ENCODE measurements at places on chromosomes 1 and 21.

GRCh38 chr1:172818841-172819527, 160.1 kb downstream of the FASLG start:
- DNase-seq = no peak

- DNase-seq = no peak
Measured at GRCh38 chr1:60797351-60797750, 285.0 kb upstream of the NFIA start.

DNA sequence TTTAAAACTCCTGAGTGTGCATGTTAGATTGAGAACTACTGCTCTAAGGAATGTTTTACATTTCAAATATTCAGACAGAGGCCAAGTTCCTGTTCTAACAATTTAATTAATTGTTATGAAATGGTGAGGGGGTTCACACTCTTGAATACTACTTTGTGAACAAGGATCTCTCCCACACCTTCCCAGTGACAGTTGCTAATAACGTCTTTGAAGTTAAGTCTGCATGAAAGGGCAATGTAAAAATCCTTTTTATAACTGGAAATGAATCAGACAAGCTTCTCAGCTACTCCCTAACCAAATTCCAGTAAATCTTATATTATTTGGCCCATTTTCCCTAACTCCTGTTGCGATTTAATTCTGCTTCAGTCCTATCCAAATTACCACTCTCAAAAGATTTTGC, 828.5 kb upstream of the ADAMTS5 start:
- no peak for DNase-seq

GRCh38 chr1:91797164-91797563, 88.8 kb downstream of the TGFBR3 start:
- DNase-seq = no peak

DNA sequence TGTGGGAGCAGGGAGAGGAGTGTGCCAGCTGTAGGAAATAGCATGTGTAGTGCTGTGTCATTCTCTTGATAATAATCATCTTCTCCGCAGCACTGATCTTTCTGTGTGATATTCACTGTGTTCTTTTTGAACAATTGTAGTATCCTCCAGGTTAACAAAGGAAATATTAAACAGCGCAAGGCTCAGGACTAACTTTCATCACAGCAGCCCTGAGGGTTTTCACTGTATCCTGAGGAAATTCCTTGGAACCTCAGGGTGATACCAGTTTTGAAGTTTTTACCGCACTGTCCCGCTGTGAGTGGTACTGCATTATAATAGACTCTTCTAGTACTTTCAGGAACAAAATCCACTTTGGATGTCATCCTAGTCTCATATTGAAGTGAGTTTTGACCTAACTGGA, 228.4 kb upstream of the COA6 start:
- no peak for DNase-seq

DNA sequence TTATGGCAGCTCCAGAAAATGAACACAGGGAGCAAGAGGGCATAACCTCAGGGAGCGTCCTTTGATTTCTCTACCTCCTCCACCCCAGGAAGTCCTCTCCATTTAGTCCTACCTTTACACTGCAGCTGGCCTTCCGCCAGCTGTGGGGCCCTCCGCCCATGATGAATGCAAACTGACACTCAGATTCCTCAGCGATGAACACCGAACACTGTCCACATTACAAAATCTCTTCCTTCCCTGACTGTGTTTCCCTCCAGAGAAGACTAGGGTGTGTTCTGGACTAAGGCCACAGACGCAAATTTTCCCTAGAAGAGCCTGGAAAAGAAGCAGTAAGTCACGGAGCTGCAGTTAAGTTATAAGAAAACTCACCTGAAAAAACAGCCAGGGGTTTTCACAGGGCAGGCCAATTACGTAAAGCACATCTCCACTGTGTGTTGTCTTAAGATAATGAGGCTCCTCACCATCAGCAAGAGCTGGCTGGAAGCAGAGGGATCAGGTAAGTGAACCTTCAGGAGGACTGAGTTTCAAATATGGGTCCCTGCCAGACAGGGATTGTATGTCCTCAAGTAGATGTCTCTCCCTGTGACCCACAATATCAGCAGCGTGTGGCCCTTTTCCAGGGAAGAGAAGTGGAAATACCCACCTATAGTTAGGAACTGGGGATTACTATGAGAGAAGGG, 46.3 kb upstream of the ATP1B1 start:
- DNase-seq = peak; percentile 81

DNA sequence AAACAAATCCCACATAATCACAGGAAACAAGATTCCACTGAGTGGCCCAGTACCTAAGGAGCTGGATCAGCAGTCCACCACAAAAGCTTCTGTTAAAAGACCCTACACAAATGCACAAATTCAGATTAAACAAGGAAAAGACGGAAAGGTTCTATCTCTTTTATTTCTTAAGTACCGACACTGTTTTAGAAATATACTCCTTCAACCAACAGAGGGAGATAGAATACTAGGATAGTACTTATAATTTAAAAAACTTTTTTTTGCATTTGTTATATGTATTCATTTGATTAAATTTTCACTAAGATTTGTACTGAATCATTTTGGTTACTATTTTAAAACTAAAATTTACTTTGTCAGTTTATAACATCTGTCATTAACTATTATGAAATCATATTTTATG, 12.5 kb downstream of the CDC7 start:
- peak; percentile 28 for DNase-seq

- DNase-seq = no peak
Measured at GRCh38 chr1:170657275-170657853, 6.6 kb upstream of the PRRX1 start.

- DNase-seq = no peak
Measured at GRCh38 chr1:63321785-63322113, 618 bp upstream of the FOXD3 start.

DNA sequence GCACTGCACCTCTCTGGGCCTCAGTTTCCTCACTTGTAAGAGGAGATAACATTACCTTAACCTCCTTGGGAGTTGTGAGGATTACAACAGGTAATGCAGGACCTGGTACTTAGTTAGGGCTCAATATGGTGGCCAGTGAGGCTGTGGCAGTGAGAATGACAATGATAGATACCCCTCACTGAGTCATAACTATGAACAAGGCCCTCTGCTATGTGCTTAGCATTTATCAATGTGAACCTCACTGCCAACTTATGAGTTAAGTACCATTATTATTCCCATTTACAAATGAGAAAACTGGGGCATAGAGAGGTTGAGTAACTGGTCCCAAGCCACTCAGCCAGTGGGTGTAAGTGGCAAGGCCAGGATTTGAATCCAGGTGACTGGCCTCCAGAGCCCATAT, 64.4 kb downstream of the HMGB4 start:
- DNase-seq = no peak

DNA sequence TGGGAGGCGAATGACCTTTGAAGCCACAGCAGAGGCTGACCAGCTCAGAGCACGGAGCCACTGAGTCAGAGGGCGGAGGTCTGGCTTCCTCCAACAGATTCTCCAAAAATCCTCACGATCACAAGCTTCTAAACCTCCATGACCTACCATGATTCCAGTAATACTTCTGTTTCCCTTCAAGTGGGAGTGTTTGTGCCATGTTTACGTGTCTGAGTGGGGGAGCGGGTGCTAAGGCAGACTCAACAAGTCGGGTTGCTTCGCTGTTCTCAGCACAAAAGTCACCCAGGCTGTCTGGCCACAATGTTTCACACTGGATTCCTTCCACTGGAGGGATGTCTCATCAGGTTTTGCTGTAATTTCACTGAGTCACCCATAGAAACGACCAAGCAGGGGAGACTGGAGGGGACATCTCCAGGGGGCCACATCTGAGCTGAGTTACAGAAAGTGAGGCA, 86.2 kb downstream of the SLC66A1 start:
- no peak for DNase-seq

DNA sequence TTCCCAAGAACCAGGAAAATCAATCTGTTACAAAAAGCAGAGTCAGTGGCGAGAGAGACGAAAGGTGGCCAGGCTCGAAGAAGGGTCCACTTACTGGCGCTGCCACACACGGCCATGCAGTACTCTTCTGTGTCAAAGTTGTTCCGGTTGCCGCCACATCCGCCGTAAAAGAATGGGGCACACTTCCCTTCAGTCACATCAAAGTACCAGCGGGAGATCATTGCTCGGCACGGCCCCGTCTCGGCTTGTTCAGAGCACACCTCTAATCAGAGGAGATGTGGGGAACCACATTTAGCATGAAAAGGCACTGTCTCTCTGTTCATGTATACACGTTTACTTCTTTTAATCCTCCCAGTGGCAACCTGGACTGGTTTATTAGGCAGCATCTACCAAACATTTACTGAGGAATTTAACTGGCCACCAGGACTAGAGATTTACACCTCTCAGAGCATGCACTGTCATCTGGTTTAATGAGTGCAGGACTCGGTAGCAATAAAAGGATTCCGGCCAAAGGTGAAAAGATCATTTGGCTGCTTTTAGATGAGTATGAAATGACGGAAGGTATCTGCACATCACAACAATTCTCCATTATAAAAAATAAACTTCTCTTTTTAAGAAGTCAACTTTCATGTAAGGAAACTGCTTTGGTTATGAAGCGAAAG, 170.5 kb downstream of the APP start:
- DNase-seq = no peak

DNA sequence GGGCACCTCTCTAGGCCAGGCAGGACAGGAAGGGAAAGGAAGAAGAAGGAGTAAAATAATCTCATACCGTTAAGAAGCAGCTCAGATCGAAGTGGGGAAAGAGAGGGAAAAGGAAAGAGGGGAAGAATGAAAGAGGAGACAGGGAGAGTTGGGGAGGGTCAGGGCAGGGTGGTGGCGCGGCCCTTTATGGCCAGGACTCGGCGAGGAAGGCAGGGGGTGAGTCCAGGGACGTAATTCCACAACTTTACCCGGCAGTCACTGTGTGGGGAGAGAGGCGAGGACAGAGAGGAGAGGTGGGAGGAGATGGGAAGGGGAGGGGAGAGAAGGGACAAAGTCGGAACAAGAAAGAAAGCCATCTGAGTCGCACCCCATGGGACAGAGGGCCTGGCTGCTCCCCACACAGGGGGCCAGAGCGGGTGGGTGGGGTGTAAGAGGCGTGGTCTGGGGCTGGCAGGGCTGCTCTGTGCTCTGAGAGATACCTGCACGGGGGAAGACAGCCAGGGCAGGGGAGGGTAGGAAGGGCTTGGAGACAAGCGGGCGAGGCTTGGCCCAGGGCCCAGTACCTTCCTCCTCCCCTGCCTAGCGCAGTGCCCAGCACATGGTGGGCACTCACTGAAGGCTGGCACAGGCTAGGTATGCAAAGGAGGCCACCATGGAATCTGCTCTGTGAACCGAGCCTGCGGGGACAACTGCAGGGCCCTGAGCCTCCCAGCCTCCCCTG, 49.4 kb downstream of the KIF21B start:
- DNase-seq = no peak

DNA sequence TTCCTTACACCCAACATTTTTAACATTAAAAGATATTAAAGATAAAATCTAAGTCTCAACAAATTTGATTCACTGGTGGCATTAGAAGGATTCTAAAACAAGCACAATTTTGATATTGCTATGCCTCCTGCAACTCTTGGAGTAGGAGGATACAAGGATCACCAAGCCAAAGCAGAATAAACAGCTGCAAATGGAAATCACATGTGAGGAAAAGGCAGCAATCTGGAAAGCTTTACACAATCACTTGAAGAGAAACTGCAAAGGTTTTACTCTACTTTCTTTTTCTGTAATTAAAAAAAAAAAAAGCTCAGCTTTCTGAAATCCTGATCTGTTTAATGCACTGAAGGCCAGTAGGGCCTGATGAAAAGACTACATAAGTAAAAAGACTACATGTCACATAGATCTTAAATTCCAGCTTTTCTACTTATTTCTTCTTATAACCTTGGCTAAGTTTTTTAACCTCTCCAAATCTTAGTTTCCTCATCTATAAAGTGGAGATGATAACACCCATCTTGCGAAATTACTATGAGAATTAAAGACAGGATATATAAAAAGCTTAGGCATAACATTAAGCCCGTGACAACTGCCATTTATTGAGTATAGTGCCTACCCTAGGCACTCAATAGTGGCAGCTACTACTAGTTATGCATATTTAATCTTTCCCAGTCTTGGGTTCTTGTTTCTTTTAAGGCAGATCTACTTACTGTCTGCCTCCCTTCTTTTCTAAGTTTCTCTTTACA, 73.5 kb downstream of the EPS15 start:
- no peak for DNase-seq

- no peak for DNase-seq
Measured at GRCh38 chr1:56845343-56845742, 9.3 kb upstream of the C8A start.

DNA sequence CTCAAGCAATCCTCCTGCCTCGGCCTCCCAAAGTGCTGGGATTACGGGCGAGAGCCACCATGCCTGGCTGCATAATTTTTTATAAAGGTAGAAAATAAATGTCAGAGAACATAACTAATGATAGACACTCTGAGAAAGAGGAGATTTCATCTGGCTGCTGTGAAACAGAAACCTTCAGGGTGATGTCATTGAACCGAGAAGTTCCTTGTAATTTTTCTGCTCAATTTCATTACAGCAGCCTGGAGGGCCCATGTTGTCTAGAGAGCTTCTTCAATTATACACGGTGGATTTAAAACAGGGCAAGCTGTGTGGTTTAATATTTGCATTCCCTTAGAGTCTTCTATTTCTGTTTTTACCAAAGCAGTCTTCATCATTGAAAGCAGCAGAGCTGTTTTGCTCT, 64.3 kb upstream of the MORC3 start:
- no peak for DNase-seq

DNA sequence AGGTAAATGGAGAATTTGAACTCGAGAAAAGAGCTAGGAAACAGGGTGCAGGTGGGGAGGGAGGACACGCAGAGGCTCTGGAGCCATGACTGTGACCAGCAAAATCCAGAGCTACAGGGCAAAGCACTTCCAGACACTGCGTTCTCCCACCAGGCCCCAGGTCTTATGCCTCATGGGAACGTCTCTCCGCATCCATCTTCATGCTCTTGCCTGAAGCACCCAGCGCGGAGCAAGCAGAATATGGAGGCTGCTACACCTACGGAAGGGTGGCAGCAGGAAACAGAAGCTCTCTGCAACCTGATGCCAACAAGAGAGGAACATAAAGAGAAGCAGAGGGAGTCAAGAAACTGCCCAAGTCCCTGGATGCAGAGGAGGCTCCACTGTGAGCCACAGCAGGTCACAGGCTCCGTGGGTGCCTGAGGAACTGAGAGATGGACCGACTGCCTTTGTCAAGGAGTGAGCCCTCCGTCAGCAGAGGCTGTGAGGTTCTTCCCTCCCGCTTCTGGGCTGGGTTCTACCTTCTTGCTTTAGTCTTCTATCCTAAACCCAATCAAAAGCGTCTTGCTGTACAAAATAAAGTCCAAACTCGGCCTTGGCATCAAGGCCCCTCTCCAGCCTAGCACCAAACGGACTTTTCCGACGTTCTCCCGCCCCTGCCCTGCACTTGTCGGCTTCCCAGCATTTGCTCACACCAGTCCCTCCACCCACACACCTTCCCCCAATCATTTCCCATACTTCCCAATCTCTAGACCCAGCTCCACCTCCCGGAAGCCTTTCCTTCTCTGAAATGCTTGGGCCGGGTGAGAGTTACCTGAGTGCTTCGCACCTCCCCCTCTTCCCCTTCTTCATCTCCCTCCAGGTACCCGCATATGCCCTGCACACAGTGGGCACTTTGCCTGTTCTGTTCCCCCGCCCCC, 930 bp downstream of the DHCR24 start:
- DNase-seq = peak; percentile 50

GRCh38 chr1:157948312-157949073, 45.0 kb upstream of the KIRREL1 start:
- DNase-seq = no peak

- no peak for DNase-seq
Measured at GRCh38 chr1:156463874-156464273, 36.7 kb downstream of the MEF2D start.

- no peak for DNase-seq
Measured at GRCh38 chr21:16079830-16080229, 350.0 kb downstream of the USP25 start.

GRCh38 chr21:41559658-41560631, 52.0 kb upstream of the TMPRSS2 start:
- peak; percentile 31 for DNase-seq

All from LoVo (cell line).